ENCODE measurements at places on chromosomes 2 and 18. TPM values are rescaled to one million over a fixed set of nuclear protein-coding genes. Genes with fewer than 3 reads are reported as not detected.

DNA sequence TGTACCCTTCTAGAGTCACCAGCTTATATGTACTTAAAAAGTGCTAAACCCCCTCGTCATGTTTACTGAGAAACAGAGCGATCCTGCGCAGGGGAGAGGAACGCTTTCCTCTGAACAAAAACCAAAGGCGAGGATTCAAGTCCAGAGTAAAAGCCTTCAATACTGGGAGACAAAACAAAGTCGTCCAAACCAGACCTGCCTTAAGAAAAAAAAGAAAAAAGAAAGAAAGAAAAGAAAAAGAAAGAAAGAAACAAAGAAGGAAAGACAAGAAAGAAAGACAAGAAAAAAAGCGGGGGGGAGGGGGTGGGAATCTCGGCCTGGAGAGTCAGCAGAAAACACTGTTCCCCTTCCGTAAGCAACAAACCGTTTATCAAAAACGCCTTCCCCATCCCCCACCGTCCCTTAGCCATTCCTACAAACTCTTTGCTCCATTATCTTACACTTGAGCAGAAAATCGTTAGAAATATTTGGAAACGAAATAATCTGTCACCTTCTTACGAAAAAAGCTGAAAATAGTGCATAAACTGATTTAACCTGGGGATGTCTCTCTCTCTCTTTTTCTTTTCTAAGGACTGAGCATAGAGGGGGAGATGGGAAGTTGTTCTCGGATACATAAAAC lies 3.3 kb downstream of the PTGR3 start:
- H3K27ac ChIP-seq: no peak overlapping the region
- H3K36me3 ChIP-seq: no peaks in the 10 kb centered on the region
- peaks cover 74% of the 10 kb centered on the region for H3K27me3 ChIP-seq
- DNase-seq: no peak
- peak overlapping the region; percentile 68 for H3K4me3 ChIP-seq

- H3K4me3 ChIP-seq: no peak overlapping the region
- peaks cover 19% of the 10 kb centered on the region for H3K4me1 ChIP-seq
- H3K27ac ChIP-seq: no peak overlapping the region
- DNase-seq: no peak
- H3K36me3 ChIP-seq: no peaks in the 10 kb centered on the region
- no peaks in the 10 kb centered on the region for H3K27me3 ChIP-seq
These were observed 147.7 kb upstream of the GATA6 start for GRCh38 chr18:22021701-22022100.

- no peak for DNase-seq
- H3K4me1 ChIP-seq: no peaks in the 10 kb centered on the region
- H3K27ac ChIP-seq: no peak overlapping the region
- peaks cover 12% of the 10 kb centered on the region for H3K36me3 ChIP-seq
- H3K4me3 ChIP-seq: no peak overlapping the region
- no peaks in the 10 kb centered on the region for H3K27me3 ChIP-seq
These were observed 18.7 kb downstream of the MERTK start for GRCh38 chr2:111917106-111917505.

CMPK2 gene
- total RNA-seq: 0.81 TPM

SCN3A gene
- not detected for total RNA-seq

CCDC102B gene
- total RNA-seq: 6.9 TPM

OTOS gene
- total RNA-seq: not detected
